ENCODE measurements at places on chromosomes 1 and 21. TPM values are rescaled to one million over a fixed set of nuclear protein-coding genes. Genes with fewer than 3 reads are reported as not detected.

Gene RIPK4
- 0.33 TPM for total RNA-seq

Gene IL12RB2
- 0.99 TPM for total RNA-seq

Gene NPPB
- total RNA-seq, result not detected

Gene RGS8
- not detected for total RNA-seq

Gene MCOLN2
- 12.5 TPM for total RNA-seq

DNA sequence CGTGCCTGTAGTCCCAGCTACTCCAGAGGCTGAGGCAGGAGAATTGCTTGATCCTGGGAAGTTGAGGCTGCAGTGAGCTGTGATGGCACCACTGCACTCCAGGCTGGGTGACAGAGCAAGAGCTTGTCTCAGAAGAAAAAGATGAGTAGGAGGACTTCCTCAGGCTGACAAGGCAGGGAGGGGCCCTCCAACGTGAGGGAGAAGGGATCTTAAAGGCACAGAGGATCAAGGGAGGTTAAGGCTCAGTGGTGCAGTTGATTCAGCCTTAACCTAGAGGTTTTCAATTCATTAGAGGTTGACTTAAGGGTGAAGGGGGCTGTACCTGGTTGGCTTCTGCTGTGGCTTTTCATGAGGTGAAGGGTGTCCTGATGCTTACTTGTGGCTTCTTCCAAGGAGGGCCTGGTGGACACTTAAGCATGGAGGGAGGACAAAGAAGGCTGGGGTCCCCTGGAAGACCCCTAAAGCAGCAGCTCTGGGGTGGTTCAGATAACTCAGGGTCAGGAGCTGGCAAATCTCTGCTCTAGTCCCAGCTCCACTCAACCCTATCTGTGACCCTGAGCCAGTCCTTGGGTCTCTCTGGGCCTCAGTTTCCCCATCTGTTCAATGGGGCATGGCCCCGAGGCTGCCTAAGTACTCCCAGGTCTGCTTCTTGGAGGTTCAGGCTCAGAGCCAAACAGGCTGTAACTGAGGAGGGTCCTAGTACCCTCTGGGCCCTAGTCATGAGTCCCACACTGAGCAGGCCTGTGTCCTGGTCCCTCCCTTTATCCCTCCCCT, 6.3 kb downstream of the EXTL1 start:
- DNase-seq, result no peak
- no peak overlapping the region for H3K27ac ChIP-seq
- no peaks in the 10 kb centered on the region for H3K4me1 ChIP-seq
- H3K36me3 ChIP-seq, result no peaks in the 10 kb centered on the region

DNA sequence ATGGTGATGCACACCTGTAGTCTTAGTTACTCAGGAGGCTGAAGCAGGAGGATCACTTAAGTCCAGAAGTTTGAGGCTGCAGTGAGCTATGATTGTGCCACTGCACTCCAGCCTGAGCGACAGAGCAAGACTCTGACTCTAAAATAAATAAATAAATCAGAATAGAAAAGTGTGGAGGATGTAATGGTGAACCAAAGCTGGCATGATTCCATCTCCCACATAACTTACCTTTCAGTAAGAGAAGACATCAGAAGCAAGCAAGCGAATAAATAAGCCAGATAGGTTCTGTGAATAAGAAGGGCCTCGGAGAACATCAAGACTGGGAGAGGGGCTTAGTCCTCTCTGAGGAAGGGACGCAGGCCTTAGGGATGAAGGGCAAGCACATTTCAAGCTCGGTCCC, 59.5 kb downstream of the TOMM20 start:
- no peak overlapping the region for H3K27ac ChIP-seq
- DNase-seq, result no peak
- H3K27me3 ChIP-seq, result no peaks in the 10 kb centered on the region
- H3K4me1 ChIP-seq, result peaks cover 35% of the 10 kb centered on the region
- no peak overlapping the region for H3K4me3 ChIP-seq
- H3K36me3 ChIP-seq, result no peaks in the 10 kb centered on the region

DNA sequence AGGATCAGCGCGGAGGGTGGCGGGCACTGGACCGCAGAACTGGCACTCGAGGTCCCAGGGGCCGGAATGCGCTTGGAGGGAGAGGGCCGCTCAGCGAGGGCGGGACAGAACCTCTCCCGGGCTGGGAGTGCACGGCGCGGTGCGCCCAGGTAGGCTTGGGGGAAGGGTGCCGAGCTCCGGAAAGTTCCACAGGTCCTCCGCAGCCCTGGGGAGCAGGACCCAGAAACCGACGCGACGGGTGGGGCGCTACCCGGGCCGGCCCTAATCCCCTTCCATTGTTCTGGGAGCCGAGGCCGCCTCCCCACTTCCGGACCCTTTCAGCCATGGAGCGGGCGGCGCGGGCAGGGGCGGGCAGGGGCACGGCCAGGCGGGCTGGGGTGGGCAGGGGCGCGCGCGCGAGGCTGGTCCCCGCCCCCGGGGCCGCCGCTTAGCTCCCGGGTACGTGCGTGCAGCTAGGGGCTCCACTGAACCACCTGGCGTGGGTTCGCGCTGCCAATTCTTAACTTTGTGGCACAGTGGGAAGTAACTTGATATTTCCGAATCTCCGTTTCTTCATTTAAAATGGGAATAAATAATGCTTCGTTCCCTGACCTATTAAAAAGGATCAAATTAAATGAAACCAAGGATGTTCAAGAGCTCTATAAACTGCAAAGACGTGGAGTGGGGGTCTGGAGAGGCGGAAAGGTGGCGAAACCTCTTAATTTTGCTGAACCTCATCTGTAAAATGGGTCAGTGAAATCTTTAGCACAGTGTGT, 20.7 kb downstream of the LGR6 start:
- H3K4me1 ChIP-seq, result peaks cover 4% of the 10 kb centered on the region
- H3K36me3 ChIP-seq, result no peaks in the 10 kb centered on the region
- H3K27ac ChIP-seq, result no peak overlapping the region
- peak overlapping the region; percentile 16 for H3K4me3 ChIP-seq
- DNase-seq, result no peak
- peaks cover 27% of the 10 kb centered on the region for H3K27me3 ChIP-seq

- no peak overlapping the region for H3K27ac ChIP-seq
- DNase-seq, result no peak
- H3K4me3 ChIP-seq, result no peak overlapping the region
- no peaks in the 10 kb centered on the region for H3K36me3 ChIP-seq
- H3K27me3 ChIP-seq, result no peaks in the 10 kb centered on the region
Observed at GRCh38 chr1:214425716-214426425, 125.5 kb downstream of the PTPN14 start.

- H3K27ac ChIP-seq, result no peak overlapping the region
- H3K36me3 ChIP-seq, result peaks cover 65% of the 10 kb centered on the region
- no peak overlapping the region for H3K4me3 ChIP-seq
- H3K4me1 ChIP-seq, result no peaks in the 10 kb centered on the region
- H3K27me3 ChIP-seq, result no peaks in the 10 kb centered on the region
Observed at GRCh38 chr1:197181982-197182381, 35.5 kb upstream of the ASPM start.

GRCh38 chr1:40232444-40232843, 15.3 kb upstream of the TMCO2 start:
- no peak overlapping the region for H3K4me3 ChIP-seq
- H3K4me1 ChIP-seq, result no peaks in the 10 kb centered on the region
- H3K27ac ChIP-seq, result no peak overlapping the region
- no peak for DNase-seq

DNA sequence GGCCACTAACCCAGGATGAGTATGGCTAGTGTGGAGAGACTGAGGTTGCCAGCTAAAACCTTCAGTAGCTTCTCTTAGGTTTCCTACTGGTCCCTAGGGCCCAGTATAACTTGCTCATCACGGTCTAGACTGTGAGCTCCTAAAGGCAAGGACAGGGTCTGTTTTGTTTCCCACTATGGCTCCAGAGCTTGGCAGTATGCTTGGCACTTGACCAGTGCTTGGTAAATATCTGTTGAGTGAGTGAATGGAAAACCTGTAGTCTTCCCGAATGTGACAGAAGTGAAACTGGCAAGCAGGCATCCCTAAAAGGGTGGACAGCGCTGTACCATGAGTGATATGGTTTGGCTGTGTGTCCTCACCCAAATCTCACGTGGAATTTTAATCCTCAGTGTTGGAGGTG, 13.1 kb upstream of the PARS2 start:
- DNase-seq, result no peak
- H3K4me1 ChIP-seq, result peaks cover 27% of the 10 kb centered on the region
- H3K27me3 ChIP-seq, result no peaks in the 10 kb centered on the region

DNA sequence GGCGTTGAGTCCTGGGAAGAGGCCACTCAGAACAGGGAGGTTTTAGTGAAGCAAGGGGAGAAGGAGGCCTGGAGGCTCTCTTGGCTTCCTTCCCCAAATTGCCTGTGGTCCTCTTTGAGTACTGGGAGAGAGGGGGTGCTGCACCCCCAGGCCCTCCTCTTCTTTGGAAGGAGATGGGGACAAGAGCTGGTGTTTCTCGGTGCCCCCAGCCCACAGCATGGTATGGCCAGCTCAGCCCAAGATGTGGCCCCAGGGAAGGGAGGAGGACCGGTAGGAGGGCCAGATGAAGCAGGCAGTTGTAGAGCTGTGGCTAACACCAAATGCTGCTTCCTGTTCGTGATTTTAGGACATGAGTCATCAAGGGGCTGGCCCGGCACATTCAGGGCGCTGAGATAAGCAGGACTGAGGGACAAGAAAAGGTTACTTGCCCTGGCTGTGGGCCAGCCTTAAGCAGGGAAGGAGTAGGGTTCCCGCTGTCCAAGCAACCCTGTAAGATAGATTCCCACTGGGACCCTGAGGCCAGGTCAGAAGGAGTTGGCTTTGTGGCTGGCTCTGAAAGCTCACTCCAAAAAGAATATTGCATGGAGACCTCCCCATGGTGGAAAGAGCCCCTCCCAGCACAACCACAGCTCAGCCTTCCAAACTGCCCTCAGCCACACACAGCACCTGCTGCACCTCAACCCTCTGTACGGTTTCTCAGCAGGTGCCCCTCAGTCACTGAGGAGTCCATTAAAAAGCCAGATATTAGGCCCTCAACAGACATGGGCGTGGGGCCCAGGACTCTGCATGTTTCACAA, 4.9 kb upstream of the TNFRSF1B start:
- peak; percentile 92 for DNase-seq
- H3K4me3 ChIP-seq, result no peak overlapping the region
- no peaks in the 10 kb centered on the region for H3K36me3 ChIP-seq
- peaks cover 14% of the 10 kb centered on the region for H3K4me1 ChIP-seq
- peak overlapping the region; percentile 61 for H3K27ac ChIP-seq

- peak overlapping the region; percentile 1 for H3K4me3 ChIP-seq
- no peaks in the 10 kb centered on the region for H3K36me3 ChIP-seq
- no peak overlapping the region for H3K27ac ChIP-seq
- peak; percentile 87 for DNase-seq
- H3K27me3 ChIP-seq, result peaks cover 39% of the 10 kb centered on the region
- peaks cover 44% of the 10 kb centered on the region for H3K4me1 ChIP-seq
Observed at GRCh38 chr1:11650331-11650991, 3.8 kb downstream of the FBXO2 start.

DNA sequence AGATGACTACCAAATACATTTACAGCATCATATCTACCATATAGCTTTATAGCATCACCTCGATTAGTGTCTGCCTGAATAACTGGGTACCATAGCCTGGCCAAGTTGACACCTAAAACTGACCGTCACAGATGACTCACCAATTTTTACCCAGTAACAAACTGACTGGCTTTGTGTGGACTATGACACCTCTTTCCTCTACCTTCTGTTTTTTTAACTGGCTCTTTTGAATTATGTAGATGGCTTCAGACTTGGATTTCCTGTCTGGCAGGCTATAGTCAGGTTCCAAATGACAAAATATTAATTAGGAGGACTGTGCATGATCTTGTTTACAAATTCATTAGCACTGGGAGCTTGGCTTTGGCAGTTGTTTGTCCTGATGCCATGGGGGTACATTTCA, 360.3 kb downstream of the TGFB2 start:
- H3K36me3 ChIP-seq, result no peaks in the 10 kb centered on the region
- H3K27me3 ChIP-seq, result no peaks in the 10 kb centered on the region
- peaks cover 9% of the 10 kb centered on the region for H3K4me1 ChIP-seq
- no peak for DNase-seq
- no peak overlapping the region for H3K27ac ChIP-seq

- H3K27me3 ChIP-seq, result peaks cover 11% of the 10 kb centered on the region
- H3K27ac ChIP-seq, result no peak overlapping the region
- DNase-seq, result no peak
Observed at GRCh38 chr21:43817157-43818086, 28.0 kb downstream of the RRP1 start.

DNA sequence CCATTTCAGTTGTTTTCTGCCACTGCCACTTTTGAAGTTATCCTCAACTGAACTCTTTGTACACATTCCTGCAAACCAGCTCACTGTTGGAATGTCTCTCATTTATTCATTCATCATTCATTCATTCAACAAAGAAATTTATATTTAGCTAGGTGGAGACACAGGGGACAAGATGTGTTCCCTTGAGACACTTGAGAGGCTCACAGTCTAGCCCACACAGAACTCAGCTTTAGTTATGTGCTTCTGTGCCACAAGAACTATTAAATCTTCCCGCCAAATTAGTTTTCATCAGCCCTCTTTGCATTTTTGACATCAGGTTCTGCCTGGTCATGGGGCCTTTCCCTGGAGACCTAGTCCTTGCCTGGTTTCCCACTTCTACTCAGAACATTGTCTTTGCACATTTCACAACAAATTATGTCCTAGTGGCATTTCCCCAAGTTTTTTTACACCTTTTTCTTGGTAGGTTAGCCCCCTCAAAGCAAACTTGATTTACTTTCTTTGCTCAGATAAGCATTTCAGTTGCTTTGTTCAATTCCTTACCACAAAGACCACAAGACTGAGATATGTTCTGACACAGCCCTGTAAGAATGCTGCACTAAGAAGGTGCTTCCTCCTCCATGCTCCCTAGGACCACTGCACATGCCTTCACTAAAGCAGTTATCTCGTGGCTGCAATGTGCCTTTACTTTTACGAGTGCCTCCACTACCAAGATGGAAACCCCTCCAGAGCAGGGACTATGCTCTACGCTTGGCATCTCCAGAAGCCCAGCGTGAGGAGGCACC, 31.0 kb downstream of the ILDR2 start:
- H3K27me3 ChIP-seq, result no peaks in the 10 kb centered on the region
- H3K4me1 ChIP-seq, result no peaks in the 10 kb centered on the region
- H3K27ac ChIP-seq, result no peak overlapping the region
- no peak for DNase-seq
- no peak overlapping the region for H3K4me3 ChIP-seq

- no peak overlapping the region for H3K27ac ChIP-seq
- H3K27me3 ChIP-seq, result no peaks in the 10 kb centered on the region
- no peaks in the 10 kb centered on the region for H3K4me1 ChIP-seq
- DNase-seq, result no peak
Observed at GRCh38 chr1:168980180-168980579, 126.3 kb upstream of the ATP1B1 start.

DNA sequence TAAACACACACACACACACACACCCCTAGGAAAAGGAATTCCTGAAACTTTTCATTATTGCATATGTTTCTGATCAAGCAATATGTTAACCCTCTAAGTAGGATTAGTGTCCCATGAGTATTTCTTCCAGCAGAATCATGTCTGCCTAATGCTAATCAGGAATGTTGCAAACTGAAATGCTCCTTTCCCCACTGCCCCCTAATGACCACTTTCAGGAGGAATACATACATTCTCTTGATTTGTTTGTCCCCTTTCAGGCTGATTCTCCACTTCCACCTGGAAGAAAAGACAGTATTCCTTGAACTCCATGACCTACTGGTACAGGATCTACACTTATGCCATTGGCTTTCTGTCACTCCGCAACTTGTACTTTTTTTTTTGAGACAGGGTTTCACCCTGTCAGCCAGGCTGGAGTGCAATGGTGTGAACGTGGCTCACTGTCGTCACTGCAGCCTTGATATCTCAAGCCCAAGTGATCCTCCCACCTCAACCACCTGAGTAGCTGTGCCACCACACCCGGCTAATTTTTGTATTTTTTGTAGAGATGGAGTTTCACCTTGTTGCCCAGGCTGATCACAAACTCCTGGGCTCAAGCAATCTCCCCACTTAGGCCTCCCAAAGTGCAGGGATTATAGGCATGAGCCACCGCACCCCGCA, 56.7 kb downstream of the LRIG2 start:
- H3K4me3 ChIP-seq, result no peak overlapping the region
- H3K4me1 ChIP-seq, result peaks cover 5% of the 10 kb centered on the region
- H3K27me3 ChIP-seq, result no peaks in the 10 kb centered on the region
- no peaks in the 10 kb centered on the region for H3K36me3 ChIP-seq

All from sigmoid colon (tissue), 7 donors.